ENCODE measurements at places on chromosomes 1 and 21.

DNA sequence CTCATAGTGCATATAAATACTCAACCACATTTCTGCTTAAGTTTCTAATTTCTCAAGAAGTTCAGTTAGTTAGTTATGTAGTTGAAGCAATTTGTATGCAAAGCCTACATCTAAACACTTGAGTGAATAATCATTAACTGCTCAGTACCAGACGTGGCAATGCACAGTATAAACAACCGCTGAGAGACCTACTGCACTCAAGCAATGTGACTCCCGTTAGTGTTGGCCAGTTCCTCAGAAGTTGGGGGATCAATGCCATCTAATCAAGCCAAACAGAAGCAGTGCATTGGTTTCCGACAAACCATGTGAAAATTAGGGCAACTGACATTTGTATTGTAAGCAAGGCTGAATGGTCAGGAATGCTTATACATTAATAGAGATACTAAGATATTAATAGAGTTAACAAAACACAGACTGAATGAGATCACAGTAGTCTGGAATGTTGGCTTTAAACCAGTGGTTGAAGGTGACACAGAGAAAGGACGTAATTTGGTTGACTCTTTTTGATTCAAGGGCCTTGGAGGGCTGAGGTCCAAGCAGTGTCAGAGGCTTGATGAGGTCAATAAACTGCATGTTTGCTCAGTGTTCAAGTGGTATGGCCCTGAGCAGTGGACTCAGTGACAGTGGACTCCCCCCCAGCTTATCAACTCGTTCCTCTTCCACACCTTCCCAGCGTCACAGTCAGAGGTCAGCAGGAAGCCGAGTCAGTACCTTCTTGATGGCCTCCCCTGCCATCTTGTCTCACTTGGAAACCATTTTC is 255.5 kb downstream of the CTH start:
- DNase-seq, result no peak

DNA sequence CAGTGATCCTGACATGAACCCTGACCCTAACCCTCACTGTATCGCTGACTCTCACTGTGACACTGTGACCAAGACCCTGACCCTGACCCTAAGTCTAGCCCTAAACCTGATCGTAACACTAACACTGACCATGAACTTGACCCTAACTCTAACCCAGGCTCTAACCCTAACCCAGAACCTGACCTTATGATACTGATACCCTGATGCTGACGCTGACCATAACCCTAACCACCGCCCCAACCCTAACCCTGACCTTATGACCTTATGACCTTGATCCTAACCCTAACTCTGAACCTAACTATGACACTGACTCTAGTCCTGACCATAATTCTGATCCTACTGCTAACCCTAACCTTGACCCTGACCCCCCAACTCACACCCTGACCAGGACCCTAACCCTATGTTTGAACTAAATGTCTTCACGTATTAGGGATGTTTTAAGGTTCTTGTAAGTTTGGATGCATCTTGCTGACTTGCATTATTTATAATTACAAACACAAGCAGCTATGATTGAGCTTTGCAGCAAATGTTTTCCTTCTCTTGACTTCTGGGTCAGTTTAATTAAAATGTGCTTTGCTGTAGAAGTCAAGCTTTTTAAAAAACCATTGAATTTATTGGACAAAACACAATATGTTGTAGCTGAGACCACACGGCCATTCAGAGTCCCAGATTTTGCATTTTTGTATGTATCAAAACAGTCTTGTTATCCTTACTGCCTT is 23.9 kb upstream of the PRSS38 start:
- no peak for DNase-seq

DNA sequence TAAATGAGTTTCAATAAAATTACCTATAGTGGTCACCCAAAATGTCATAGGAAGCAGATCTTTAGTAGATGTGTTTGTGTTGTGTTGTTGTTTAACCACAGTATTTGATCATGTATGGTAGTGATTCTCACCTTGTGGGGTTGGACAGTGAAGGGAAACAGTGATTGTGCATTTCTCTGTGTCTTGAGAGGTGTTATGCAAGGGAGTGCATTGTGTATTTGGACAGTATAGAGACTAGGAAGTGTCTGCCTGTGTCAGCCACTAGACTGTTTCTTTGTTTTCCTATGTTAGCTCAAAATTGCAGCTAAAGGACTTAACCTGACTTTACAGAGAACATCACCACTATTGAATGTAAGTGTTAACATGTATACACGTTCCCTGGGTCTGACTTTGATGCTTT is 6.0 kb downstream of the RGS2 start:
- no peak for DNase-seq

- DNase-seq, result no peak
These were observed 58.9 kb downstream of the DIPK1A start for GRCh38 chr1:92902406-92902744.

- no peak for DNase-seq
These were observed 155.1 kb upstream of the GORAB start for GRCh38 chr1:170376801-170377385.

DNA sequence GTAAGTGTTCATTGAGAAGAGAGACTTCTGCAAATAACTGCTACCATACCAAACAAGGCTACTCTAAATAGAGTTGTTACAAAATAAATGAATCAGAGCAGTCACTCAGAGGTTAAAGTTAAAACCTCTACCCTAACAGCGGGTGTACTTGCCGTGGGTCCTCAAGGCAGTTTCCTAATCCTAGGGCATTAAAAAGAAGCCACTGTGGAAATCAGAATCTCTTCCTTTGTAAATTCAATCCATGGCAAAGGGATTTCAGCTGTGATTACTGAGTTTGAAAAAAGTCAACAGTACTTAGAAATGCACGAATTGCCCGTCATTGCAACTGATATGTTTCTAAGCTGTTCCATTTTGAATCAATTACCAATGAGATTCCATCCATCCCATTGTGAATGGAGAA is 13.5 kb downstream of the TBX15 start:
- no peak for DNase-seq

- no peak for DNase-seq
These were observed 47.6 kb downstream of the B3GALT5 start for GRCh38 chr21:39660191-39660980.

DNA sequence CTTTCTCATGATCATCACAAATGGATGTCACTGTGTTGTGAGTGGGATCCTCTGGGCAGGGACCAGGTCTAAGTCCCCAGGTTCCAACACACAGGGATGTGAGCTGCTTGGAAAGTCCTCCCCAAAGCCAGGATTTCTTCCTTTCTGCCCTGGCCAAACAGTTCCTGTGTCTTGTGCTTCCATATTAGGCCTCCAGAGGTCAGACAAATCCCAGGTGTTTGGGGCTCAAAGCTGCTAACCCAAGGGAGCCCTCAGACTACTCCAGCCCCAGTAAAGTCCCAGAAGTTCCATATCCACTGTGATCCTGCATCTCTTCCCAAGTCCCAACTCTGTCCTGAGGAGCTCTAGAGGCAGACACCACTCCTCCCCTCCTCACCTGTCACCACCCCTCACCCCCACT is 27.7 kb upstream of the MAGOH start:
- DNase-seq, result no peak

GRCh38 chr1:111474106-111474505 is 322 bp downstream of the C1orf162 start:
- no peak for DNase-seq

DNA sequence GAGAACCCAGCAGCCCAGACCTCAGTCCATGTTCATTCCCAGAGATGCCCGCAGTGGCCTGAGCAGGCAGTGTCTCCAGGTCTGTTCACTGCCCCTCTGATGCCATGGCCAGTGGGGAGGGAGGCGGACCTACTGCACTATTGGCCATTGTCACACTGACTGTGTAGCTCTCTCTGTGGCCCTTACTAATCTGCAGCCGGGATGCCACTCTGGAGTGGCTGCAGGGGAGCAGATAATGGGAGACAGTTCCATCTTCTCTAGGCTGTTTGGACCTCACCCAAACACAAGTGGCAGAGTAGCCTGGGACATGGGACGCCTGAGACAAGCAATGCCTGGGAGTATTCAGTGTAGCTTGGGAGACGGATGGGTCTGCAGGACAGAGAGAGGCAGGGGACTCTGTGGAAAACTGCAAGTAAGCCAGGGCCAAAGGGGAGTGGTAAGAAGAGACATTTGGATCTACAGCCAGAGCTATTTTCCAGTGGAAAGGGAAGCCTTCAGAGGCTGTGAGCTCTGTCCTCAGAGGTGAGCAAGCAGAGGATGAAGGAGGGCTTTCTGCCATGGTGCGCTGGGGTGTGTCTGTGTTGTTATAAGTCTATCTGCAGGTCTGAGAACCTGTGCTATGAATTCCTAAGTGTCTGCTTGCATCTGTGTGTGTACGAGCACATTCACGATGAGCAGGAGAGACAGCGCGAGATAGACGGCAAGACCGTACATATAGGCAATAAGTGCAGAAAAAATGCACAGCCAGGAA is 26.7 kb downstream of the DMBX1 start:
- no peak for DNase-seq

DNA sequence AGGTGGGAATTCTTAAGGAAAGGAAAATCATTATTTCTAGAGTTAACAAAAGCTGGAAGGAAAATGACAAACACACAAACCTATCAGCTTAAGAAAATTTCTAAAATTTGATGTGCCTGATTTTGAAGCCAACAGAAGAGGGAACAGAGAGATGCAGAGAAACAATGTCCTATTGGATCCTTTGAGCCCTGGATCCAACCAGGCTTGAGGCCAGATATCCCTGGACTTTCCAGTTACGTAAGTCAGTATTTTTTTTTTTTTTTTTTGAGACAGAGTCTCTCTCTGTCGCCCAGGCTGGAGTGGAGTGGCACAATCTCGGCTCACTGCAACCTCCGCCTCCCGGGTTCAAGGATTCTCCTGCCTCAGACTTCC is 648.9 kb downstream of the KIF26B start:
- no peak for DNase-seq

GRCh38 chr1:61202854-61203598 is 120.7 kb downstream of the NFIA start:
- no peak for DNase-seq

GRCh38 chr1:80072563-80072962 is 1066.0 kb upstream of the ADGRL4 start:
- no peak for DNase-seq

DNA sequence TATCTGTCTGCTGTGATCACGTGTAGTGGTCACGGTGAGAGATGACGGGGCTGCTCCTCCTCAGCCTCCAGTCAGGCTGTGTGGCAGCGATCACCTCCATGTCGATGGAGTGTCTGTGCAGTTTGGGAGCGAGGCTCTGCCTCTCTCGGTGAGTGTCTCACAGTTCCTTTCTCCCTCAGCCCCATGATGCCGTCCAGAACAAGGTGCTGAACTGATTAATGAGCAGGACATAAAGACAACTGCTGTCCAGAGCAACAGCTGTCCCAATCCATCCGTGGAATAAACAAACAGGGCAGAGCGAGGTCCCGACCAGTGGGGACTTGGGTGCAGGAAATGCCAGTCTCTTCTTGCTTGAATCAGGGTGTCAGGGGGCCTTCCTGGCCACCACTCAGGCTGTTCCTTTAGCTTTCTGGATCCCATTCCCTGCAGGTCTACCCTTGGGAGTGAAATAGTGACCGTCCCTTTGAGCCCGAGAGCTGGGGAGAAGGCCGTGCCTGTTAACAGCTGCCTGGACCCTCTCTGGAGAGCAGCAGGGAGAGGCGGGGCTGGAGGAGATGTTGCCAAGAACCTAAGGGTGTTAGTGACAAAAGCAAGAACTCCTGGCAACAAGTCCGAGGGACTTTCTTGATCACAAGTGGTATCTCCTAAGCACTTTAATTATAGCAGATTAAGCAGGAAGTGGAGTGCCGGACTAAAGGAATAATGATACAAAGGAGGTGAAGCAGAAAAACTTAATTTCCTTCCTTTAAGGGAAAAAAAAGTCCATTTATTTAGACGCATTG is 443.9 kb downstream of the KIF26B start:
- DNase-seq, result no peak

DNA sequence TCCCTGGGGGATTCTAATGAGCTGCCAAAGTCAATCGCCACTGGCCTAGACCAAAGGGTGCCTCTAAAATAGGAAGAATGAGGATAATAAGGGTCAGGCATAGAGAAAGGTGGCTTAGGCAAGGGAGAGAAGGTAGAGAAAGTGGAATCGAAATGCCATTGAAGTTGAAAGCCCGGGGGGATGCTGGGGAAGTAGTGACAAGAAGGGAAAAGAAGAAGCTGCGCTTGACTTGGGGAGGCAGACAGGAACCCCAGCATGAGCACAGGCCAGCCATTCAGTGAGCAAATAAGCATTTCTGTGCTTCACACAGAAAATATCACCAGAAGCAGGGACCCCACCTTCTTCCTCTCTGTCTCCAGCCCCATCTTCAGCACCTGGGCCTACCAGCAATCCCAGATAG is 1.5 kb downstream of the CD2 start:
- DNase-seq, result no peak

DNA sequence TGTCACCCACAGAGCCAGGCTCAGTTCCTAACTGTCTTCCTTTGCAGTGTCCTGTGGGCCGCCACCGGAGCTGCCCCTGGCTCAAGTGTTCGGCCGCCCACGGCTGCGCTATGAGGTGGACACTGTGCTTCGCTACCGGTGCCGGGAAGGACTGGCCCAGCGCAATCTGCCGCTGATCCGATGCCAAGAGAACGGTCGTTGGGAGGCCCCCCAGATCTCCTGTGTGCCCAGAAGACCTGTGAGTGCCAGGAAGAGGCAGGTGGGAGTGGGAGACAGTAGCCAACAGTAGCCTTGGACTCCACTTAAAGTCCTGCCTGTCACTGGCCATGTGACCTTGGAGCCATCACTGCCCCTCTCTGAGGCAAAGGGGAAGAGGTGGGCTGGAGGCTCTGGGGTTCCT is 16.6 kb downstream of the BCAN start:
- DNase-seq, result no peak

DNA sequence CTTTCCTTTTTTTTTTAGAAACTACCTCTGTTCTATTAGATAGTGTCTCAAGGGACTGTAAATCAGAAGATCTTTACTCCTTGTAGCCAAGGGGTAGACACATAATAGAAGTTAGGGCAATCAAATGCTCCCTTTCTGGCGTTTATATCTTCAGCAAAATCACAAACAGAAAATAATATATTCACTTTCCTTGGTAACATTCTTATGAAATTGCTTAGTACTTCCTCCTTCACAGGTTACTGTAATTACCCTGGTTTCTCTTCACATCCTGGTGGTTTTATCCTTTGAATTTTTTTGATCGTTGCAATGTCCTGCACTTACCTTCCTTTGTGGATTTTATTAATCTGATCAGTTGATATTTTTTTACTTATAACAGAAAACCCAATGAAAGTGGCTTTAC is 1064.9 kb downstream of the NCAM2 start:
- DNase-seq, result no peak

- DNase-seq, result no peak
These were observed 641.1 kb upstream of the B3GALT2 start for GRCh38 chr1:193827516-193827915.

DNA sequence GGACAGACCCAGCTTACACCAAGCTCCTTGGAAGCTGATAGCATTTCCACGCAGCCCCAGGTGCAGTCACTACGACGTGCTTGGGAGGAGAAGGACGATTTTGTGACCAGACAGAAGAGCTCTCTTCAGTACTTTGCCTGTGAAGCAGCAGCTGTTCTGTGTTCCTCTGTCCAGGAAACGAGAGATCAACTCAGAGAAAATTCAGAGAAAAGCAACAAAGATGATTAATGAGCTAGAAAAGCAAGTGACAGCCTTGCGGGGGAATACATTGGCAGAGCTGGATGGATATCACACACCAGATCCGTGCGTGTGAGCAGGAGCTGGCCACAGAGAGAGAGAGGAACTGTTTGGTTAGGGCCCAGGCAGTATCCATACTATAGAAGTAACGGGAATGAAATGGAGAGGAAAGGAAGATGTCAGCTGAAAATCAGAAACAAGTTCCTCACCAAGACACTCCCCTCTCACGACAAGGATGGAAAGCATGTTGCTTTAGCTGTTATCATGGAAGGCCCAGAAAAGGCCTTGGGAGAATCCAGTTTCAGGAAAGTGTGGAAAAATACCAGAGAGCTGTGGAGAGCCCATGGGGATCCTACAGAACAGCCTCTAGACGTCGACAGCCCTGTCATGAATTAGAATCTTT is 106.2 kb downstream of the TOMM20 start:
- no peak for DNase-seq
